ENCODE measurements at places on chromosomes 6 and 20.

GRCh38 chr20:16321291-16321690 is 252.0 kb downstream of the KIF16B start:
- no peak for DNase-seq

DNA sequence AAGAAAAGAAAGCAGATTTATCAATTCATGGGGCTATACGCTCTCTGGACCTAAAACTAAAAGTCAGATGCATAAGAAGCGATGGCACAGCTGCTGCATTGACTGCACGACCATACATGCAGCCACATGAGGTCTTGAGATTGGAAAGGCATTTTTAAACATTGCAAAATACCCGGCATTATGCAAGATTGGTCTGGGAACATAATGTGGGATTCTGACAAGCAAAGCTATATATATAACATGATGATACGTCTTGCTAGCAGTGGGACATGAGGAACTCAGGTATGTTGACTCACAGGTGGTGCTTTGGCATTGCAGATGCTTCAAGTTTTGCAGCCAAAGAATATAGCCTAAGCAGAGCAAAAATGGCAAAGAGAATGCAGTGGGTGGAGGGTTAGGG is 55.1 kb downstream of the SAMD3 start:
- no peak for DNase-seq

DNA sequence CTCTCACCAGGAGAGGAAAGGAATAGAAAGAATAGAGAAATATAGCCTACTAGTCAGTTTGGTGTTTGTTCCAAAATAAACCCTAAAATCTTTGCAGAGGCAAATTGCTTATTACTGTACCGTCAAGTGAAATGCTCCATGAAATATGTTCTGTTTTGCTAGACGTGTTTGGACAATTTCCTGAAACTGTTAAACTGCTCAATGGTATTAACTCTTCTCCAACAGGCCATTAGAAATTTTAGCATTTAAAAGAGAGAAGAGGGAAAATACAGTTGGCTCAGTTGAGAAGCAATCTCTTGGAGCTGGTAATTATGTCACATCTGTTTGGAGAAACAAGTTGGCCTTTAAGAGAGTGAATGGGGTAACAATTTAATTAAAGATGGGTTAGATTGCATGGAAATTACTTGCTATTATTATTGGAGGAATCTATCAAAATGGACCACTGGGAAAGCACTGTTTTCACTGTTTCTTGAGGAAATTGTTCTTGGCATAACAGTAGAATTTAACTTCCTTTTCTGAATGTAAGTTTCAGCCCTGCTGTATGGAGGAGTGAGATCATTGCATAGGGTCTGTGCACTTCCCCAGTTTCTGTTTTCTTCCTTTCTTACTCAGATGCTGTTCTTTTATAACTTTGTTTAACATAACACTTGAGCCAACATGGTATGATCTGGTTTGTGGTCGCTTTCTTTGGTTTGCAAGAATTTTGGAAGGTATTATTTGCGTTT is 373.6 kb downstream of the PLCB1 start:
- no peak for DNase-seq

- DNase-seq: no peak
Observed at GRCh38 chr6:18501663-18502013, 114.5 kb downstream of the RNF144B start.

Data from NCI-H524 (cell line).